ENCODE measurements at places on chromosomes 7 and 10. TPM values are rescaled to one million over a fixed set of nuclear protein-coding genes. Genes with fewer than 3 reads are reported as not detected.

- H3K27ac ChIP-seq: no peak overlapping the region
- no peak overlapping the region for H3K4me3 ChIP-seq
- no peak for DNase-seq
- H3K27me3 ChIP-seq: no peaks in the 10 kb centered on the region
- H3K4me1 ChIP-seq: no peaks in the 10 kb centered on the region
These were observed 148.7 kb downstream of the MYOF start for GRCh38 chr10:93333278-93333978.

- no peaks in the 10 kb centered on the region for H3K36me3 ChIP-seq
- no peaks in the 10 kb centered on the region for H3K4me1 ChIP-seq
- no peak for DNase-seq
- no peak overlapping the region for H3K4me3 ChIP-seq
- no peaks in the 10 kb centered on the region for H3K27me3 ChIP-seq
These were observed 53.0 kb upstream of the TNKS2 start for GRCh38 chr10:91745090-91745831.

DNA sequence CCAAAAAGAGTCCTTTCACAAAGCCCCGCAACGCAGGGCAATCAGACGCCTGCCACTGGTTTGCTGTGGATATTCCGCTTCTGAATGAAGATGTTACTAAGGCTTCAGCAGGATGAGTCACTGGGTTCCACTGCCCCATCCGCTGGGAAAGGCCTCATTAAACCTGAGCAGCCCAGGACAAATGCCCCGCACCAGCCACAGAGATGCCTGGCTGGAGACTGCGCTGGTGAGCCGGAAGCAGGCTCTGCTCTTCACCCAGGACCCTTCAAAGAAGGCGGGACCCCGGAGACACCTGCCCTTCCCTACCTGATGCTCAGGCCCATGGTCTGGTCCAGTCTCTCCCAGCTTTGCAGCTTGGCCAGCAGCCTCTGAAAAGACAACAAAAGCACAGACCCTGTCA, 19.8 kb downstream of the MAD1L1 start:
- H3K27me3 ChIP-seq: no peaks in the 10 kb centered on the region
- peaks cover 70% of the 10 kb centered on the region for H3K36me3 ChIP-seq
- H3K4me3 ChIP-seq: no peak overlapping the region
- no peak overlapping the region for H3K27ac ChIP-seq
- no peaks in the 10 kb centered on the region for H3K4me1 ChIP-seq

- no peaks in the 10 kb centered on the region for H3K27me3 ChIP-seq
- H3K36me3 ChIP-seq: no peaks in the 10 kb centered on the region
- H3K27ac ChIP-seq: no peak overlapping the region
- peak; percentile 19 for DNase-seq
These were observed 47.0 kb downstream of the CDH23 start for GRCh38 chr10:71443676-71444075.

Gene TSPAN12
- total RNA-seq: 123 TPM

Gene FGFR2
- 45.9 TPM for total RNA-seq

DNA sequence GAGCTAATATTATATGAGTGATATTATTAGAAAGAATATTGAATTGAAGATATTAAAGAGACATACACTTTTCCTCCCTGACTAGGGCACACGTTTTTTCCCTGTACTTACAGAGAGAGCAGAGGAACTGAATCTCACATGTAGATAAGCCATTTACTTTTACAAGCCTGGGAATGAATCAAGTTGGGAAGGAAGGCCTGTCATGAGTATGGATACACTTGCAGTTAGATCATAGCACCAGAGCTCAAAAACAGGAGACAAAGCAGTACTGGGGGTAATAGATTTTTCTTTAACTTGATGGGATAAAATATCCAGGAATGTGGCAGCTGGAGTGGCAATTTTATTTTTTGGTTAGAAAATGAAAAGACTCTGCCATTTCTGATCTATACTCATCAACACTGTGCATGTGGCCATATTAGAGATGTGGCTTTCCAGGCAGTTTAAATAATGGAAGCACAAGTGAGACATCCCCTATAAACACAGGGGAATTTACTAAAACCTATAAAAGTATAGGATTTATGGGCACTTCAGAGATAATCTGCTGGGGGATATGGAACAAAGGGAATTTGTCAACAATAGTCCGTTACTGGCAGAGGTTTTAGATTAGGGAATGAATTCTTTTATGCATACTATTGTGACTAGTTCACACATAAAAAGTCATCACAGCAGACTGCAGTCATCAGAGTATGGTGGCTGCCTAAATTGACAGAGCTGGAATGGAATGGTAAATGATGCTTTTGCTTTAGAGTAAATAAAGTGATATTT, 657.7 kb upstream of the MBL2 start:
- no peaks in the 10 kb centered on the region for H3K4me1 ChIP-seq
- H3K27ac ChIP-seq: no peak overlapping the region
- H3K36me3 ChIP-seq: no peaks in the 10 kb centered on the region

DNA sequence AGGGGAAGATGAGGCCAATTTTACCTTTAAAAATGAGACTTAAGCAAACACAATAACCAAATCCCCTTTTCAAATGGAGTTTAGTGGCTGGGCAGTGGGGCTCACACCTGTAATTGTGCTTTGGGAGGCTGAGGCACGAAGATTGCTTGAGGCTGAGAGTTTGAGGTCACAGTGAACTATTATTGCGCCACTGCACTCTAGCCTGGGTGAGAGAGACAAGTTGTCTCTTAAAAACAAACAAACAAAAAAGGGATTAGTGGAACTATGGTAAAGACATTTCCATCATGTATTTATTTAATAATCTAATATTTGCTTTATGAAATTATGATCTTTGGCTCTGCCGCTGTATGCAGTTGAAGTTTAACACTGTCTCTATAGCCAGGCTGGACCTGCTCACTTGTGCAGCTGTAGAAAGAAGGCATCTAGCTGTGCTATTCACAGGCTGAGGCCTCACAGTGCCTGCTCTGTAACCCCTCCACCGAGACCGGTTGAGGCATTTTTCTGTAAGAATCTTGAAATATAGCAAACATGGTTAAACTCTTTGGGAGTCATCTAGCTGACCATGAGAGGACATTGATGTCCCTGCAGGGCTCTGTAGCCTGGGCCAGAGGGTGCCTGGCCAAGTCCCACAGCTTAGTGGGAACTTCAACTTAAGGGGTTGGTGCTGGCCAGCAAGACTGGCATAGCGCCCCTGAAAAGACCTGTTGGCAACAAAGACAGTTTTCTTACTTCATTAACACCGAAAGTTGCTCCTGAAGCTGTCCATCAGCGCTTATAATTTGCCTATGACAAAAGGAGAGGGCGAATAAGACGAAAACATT, 131.8 kb downstream of the BMPER start:
- no peaks in the 10 kb centered on the region for H3K4me1 ChIP-seq
- no peak for DNase-seq
- H3K27me3 ChIP-seq: no peaks in the 10 kb centered on the region
- no peak overlapping the region for H3K4me3 ChIP-seq
- H3K36me3 ChIP-seq: no peaks in the 10 kb centered on the region

Gene TMEM196
- total RNA-seq: not detected

Gene WDR86
- 1.0 TPM for total RNA-seq

DNA sequence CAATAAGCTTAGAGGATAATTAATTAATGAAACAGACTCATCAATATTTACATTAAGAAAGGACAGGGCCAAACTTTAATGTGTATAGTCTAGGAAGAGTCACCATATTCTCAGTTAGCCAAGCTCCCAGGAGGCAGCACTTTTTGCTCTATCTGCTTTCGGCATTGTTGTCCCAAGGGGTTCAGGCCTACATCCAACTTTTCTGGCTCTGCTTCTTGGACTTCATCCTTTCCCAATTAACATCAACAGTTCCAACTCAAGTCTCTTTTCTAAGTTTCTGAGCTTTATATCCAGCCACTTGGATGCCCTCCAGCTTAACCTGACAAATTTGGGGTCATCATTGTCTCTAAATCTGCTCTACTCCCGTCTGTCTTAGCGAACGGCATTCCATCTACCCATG, 42.8 kb downstream of the GLI3 start:
- H3K4me1 ChIP-seq: peaks cover 21% of the 10 kb centered on the region
- no peak for DNase-seq
- no peak overlapping the region for H3K4me3 ChIP-seq

DNA sequence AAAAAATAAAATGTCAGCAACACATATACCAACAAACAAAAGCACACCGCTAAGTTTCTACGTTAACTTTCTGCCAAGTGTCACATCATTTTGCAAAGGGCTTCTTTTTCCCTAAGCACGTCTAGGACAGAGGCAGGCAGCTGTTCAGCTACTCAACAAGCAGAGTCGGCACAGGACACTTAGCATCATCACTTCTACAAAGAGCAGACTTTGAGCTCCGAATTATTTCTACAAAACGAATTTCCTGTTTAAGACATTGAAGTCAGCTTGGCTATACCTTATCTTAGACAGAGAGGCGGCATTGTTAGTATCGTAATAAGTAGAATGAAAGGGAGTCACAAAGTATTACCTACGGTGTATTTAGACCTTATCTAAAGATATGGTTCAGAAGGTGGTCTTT, 110.1 kb downstream of the SVIL start:
- no peaks in the 10 kb centered on the region for H3K4me1 ChIP-seq
- no peaks in the 10 kb centered on the region for H3K27me3 ChIP-seq
- H3K36me3 ChIP-seq: peaks cover 44% of the 10 kb centered on the region
- no peak overlapping the region for H3K4me3 ChIP-seq
- no peak overlapping the region for H3K27ac ChIP-seq
- DNase-seq: no peak

DNA sequence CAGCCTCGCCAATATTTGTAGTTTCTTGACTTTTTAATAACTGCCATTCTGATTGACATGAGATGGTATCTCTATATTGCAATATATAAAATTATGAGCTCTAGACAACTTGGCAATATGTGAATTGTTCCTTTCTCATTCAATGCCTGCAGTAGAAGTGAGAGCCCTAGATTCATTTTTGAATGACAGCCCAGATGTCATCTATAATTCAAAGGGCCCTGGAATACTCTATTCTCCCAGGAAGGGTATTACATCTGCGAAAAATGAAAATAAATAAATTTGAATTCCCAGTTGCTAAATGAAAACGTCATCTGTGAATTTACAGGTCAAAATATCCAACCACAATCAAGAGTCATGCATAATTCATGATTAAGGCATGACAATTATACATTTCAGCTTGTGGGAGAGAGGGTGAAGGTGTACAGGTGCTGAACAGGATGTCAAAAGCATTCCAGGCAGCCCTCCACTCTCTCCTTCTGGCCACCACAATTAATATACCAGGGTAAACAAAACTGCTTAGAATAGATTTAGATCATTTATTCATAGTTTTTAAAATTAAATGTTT, 1147.3 kb downstream of the XPNPEP1 start:
- H3K27ac ChIP-seq: no peak overlapping the region
- DNase-seq: no peak
- no peaks in the 10 kb centered on the region for H3K27me3 ChIP-seq
- no peak overlapping the region for H3K4me3 ChIP-seq

Gene STK31
- total RNA-seq: 0.08 TPM

- no peaks in the 10 kb centered on the region for H3K36me3 ChIP-seq
- no peak overlapping the region for H3K27ac ChIP-seq
- DNase-seq: no peak
- H3K27me3 ChIP-seq: no peaks in the 10 kb centered on the region
- peaks cover 24% of the 10 kb centered on the region for H3K4me1 ChIP-seq
These were observed 360.3 kb downstream of the FRMD4A start for GRCh38 chr10:13970236-13970956.

- no peak for DNase-seq
- no peak overlapping the region for H3K4me3 ChIP-seq
- H3K4me1 ChIP-seq: peaks cover 27% of the 10 kb centered on the region
These were observed 99.3 kb upstream of the FAM20C start for GRCh38 chr7:92888-93672.

DNA sequence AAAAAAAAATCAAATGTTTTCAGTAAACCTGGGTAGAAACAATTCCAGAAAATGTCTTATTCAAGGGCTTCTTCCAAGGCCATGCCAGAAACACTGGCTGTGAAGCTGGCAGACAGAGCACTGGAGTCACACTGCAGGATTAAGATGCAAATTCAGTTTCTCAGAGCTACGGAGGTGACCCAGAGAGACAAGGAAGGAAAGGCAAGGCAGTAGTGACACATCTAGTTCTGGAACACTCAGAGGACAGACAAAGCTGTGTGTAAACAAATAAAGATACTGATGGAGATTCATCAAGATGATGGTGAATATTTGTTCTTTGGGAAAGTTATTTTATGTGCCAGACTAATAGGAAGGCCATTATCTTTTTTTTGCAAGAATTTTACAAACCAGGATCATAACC, 608.3 kb upstream of the C7orf33 start:
- no peak overlapping the region for H3K27ac ChIP-seq
- no peaks in the 10 kb centered on the region for H3K36me3 ChIP-seq
- no peak overlapping the region for H3K4me3 ChIP-seq
- H3K4me1 ChIP-seq: no peaks in the 10 kb centered on the region
- H3K27me3 ChIP-seq: no peaks in the 10 kb centered on the region

Gene GPR26
- not detected for total RNA-seq

DNA sequence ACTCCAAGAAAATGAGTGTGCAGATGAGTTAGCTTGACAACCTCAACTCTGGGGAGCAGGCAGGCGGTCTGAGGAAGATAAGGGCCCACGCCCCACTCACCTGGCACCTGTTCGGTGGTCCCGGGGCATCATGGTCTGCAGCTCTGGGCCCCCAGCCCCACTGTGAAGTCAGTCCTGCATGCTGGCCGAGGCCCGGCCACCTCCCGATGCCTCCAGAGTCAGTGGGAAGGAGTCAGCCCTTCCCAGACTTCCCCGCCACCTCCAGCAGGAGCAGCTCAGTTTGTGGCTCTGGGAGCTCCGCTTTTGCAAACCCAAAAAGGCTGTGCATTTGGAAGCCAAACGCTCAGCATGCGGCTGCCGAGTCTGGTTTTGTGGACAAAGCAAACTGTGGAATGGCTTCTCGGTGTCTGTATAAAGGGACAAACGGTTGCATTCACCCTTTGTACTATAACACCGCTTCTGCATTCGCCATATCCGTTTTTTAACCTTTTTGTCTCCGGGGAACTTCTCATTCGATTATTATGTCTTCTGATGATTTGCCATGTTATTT, 167.3 kb downstream of the CCDC3 start:
- DNase-seq: no peak
- H3K27ac ChIP-seq: no peak overlapping the region
- H3K4me3 ChIP-seq: no peak overlapping the region
- no peaks in the 10 kb centered on the region for H3K4me1 ChIP-seq

DNA sequence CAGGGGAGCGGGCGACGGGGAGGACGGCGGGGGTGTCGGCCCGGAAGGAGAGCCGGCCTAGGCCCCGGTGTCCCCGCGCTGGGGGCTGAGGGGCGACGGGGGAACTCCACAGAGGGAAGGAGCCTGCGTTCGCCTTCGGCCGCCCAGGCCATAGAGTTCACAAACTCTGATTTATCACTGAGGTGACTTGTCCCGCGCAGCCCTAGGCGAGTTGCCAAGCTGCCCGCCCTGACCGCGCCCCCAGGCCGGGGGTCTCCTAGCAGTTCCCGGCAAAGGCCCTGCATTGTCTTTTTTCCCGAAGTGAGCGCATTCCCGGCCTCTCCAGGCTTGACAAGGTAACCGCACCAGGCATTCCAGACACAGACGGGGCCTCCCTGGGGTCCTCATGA, 2.9 kb upstream of the NKX6-2 start:
- H3K27me3 ChIP-seq: no peaks in the 10 kb centered on the region
- no peak overlapping the region for H3K4me3 ChIP-seq
- no peak overlapping the region for H3K27ac ChIP-seq
- no peaks in the 10 kb centered on the region for H3K36me3 ChIP-seq
- H3K4me1 ChIP-seq: no peaks in the 10 kb centered on the region
- no peak for DNase-seq

- DNase-seq: peak; percentile 86
- no peak overlapping the region for H3K4me3 ChIP-seq
- no peaks in the 10 kb centered on the region for H3K27me3 ChIP-seq
These were observed 299.8 kb downstream of the HGF start for GRCh38 chr7:81469869-81470723.

Gene C10orf143
- total RNA-seq: 0.18 TPM

Gene SLC29A4
- total RNA-seq: 43.1 TPM
